ENCODE measurements at places on chromosomes 4 and X. TPM values are rescaled to one million over a fixed set of nuclear protein-coding genes. Genes with fewer than 3 reads are reported as not detected.

DNA sequence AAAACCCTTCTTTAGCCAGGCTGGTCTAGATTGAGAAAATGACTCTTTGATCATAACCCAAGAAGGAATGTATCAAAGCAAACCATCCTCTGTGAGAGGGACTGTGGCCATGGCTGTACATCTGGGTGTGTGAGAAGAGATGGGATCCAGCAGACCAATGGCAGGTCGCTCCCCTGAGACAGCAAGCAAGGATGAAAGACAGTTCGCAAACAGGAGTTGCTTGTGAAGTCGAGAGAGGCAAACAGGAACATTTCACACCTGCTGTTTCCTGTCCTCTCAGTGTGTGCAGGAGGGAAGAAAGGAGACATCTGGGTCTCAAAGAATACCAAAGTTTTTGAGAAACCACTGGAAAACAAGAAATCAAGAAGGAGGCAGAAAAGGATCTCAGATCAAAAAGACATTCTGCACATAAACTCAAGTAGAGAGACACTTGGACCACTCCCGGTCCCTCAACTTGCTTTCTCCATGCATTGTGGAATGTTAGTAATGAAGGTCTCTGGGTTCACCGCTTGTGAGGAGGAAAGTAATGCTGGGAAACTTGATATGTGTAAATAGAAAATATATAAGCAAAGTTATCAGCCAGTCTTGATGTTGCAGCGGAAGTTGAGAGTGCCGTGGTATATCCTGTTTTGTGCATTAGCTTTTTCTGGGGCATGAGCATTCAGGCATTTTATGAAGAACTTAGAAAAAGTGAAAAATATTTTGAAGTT, 327.5 kb downstream of the BMPR1B start:
- no peak overlapping the region for H3K27ac ChIP-seq
- peaks cover 24% of the 10 kb centered on the region for H3K4me1 ChIP-seq
- DNase-seq: no peak
- no peak overlapping the region for H3K4me3 ChIP-seq
- no peaks in the 10 kb centered on the region for H3K36me3 ChIP-seq

UBE2A gene
- total RNA-seq: 50.7 TPM

DNA sequence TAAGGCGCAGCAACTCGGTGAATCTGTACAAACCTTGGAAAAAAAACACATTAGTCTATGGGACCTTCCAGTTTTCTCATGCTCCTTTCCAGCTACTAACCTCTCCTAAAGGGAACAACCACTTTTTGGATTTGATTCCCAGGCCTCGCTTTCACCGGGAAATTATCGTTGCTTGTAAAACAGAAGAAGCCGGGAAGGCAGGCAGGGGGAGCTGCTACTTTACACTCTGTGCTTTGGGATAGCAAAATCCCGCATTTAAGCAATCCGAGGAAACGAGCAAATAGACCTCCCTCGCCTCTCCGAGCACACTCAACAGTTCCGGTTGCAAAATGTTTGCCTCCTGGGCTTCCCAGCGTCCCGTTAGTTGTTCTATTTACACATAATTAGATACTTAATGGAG, 1.2 kb downstream of the CD38 start:
- no peak for DNase-seq
- peak overlapping the region; percentile 11 for H3K27ac ChIP-seq
- no peaks in the 10 kb centered on the region for H3K36me3 ChIP-seq
- peaks cover 5% of the 10 kb centered on the region for H3K4me1 ChIP-seq

LNX1 gene
- 12.6 TPM for total RNA-seq

DNA sequence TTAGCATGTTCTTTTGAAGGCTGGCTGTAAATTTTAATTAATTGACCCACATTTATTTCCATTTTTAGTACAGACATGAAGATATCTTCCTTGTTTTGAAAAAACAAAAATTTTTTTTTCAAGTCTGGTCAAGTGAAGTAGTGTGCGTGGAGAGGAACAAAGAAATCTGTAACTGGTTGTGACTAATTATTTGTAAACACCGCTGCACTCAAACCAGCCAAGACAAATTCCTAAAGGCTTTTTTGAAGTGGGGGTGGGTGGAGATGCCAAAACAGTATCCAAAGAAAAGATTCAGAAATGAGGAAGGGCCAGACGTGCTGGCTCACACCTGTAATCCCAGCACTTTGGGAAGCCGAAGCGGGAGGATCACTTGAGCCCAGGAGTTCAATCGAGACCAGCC, 88.3 kb downstream of the SHROOM2 start:
- no peaks in the 10 kb centered on the region for H3K4me1 ChIP-seq
- H3K27ac ChIP-seq: no peak overlapping the region
- DNase-seq: no peak
- H3K27me3 ChIP-seq: no peaks in the 10 kb centered on the region

GRCh38 chr4:150619042-150619441, 37.1 kb downstream of the MAB21L2 start:
- no peaks in the 10 kb centered on the region for H3K4me1 ChIP-seq
- no peak for DNase-seq
- no peaks in the 10 kb centered on the region for H3K27me3 ChIP-seq
- no peak overlapping the region for H3K27ac ChIP-seq

- H3K4me3 ChIP-seq: peak overlapping the region; percentile 98
- no peak for DNase-seq
- peak overlapping the region; percentile 93 for H3K27ac ChIP-seq
- no peaks in the 10 kb centered on the region for H3K36me3 ChIP-seq
- peaks cover 36% of the 10 kb centered on the region for H3K4me1 ChIP-seq
These were observed 628 bp downstream of the MXD4 start for GRCh38 chr4:2261110-2261852.

GRCh38 chrX:153370293-153371055, 30.7 kb downstream of the PNMA6E start:
- no peaks in the 10 kb centered on the region for H3K36me3 ChIP-seq
- H3K4me3 ChIP-seq: no peak overlapping the region
- no peak for DNase-seq
- no peaks in the 10 kb centered on the region for H3K4me1 ChIP-seq

DNA sequence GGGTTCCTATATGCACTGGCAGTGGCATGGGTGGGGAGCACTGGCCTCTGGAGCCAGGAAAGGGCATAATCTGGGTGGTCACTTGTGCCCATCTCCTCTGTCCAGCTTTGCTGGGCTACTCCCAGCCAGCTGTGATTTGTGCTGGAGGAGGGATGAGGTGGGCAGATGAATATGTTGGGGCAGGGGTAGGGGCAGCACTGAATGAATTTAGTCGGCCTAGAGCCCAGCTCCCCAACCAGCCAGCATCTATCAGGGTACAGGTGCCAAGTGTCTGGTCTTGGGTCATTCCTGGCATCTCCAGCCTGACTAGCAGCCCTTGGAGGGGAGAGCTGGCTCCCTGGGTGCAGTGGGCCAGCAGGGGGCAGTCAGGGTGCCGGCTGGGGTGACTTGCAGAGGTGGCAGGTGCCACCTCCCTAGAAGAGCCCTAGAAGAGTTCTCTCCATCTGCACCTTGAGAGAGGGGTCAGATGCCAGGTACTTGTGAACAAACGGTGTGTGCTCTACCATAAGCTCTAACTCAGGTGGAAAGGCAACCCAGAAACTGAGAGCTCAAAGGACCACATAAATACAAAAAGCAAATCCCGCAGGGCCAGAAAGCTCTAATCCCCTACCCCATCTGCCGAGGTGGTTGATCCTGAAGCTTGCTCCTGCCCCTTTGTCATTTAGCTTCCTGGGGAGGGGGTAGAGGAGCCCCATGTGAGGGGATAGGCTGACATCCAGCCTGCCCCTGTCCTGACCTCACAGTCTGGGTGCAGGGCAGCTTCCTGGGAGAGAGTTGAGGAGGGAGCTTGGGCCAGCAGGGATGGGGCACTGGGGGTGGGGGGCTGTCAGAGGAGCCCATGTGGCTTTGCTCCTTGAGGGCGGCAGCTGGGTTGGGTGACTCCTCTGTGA, 2.2 kb downstream of the SORCS2 start:
- peaks cover 33% of the 10 kb centered on the region for H3K4me1 ChIP-seq
- H3K27me3 ChIP-seq: peaks cover 8% of the 10 kb centered on the region
- H3K36me3 ChIP-seq: no peaks in the 10 kb centered on the region
- no peak overlapping the region for H3K27ac ChIP-seq
- no peak for DNase-seq

DNA sequence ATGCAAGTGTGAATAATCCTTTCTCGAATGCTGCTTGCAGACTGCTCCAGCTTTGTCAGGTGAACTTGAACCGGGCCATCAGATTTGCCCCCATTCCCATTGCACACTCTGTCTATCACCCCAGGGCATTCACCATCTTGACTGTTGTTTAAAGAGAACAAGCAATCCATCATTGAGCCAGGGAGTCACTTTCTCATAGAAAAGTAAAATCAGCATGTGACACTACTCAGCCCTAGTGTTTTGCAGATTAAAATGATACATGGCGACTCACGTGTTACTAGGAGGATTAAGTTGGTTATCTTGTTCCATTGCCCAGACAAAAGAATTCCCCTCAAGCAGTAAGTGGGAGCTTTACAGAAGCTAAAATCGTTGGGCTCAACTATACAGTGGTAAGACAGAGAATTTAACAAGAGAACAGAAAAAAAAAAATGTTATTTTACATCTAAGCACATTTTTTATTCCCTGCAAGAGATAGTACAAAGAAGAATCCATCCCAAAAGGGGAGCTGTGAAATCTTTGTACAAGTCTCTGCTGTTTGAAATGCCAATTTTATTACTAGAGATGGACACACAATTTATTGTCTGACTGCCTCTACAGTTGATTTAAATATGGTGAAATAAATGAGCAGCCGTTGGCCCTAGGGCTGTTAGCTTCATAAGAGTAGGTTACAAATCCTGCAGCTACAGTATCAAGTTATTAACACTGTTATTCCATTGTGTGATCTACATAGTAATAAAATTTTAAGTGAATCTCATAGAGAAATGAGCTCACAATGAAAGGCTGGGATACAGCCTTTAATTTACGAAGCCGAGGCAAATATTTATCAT, 67.5 kb downstream of the NEUROG2 start:
- H3K4me1 ChIP-seq: no peaks in the 10 kb centered on the region
- H3K36me3 ChIP-seq: no peaks in the 10 kb centered on the region
- no peak overlapping the region for H3K27ac ChIP-seq
- no peaks in the 10 kb centered on the region for H3K27me3 ChIP-seq
- DNase-seq: no peak

DNA sequence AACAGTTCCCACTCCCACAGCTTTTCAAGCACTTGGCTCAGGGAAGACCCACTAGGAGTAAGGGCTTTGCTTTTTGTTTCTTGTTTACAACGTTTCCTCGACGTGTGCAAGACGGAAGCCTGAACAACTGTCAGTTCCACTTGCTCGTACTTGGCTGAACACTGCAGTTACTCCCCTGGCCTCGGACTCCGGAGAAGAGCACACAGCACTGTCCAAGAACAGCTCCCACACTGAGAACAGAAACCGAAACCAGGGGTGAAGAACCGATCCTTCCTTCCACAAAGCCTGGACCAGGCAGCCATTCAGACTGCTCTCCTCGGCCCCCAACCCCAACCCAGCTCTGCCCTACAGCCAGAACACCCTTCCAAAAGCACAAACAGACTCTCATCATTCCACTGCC, 25.5 kb downstream of the IRF2 start:
- H3K27ac ChIP-seq: peak overlapping the region; percentile 19
- H3K27me3 ChIP-seq: no peaks in the 10 kb centered on the region
- H3K4me3 ChIP-seq: peak overlapping the region; percentile 58
- no peak for DNase-seq
- peaks cover 51% of the 10 kb centered on the region for H3K4me1 ChIP-seq

- H3K27me3 ChIP-seq: no peaks in the 10 kb centered on the region
- DNase-seq: no peak
- H3K27ac ChIP-seq: no peak overlapping the region
- H3K4me3 ChIP-seq: no peak overlapping the region
- no peaks in the 10 kb centered on the region for H3K4me1 ChIP-seq
- H3K36me3 ChIP-seq: no peaks in the 10 kb centered on the region
These were observed 83.6 kb downstream of the CCNG2 start for GRCh38 chr4:77240469-77241066.

GRCh38 chrX:68424719-68425118, 8.6 kb downstream of the OPHN1 start:
- no peak overlapping the region for H3K4me3 ChIP-seq
- no peaks in the 10 kb centered on the region for H3K36me3 ChIP-seq

DNA sequence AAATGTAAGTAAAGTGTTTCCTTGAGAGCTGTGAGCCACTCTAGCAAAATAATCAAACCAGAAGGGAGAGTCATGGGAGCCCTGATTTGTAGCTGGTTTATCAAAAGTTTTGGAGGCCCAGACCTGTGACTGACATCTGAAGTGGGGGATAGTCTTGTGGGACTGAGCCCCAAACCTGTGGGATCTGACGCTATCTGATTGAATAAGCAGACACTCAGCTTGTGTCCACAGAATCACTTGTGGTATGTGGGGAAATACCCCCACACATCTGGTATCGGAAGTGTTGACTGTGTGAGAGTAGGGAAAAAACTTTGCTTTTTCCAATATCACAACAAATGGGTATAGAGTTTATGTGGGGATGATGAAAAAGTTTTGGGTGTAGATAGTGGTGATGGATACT, 35.4 kb downstream of the FUNDC1 start:
- no peak overlapping the region for H3K4me3 ChIP-seq
- H3K27me3 ChIP-seq: no peaks in the 10 kb centered on the region
- no peak overlapping the region for H3K27ac ChIP-seq
- DNase-seq: no peak
- no peaks in the 10 kb centered on the region for H3K36me3 ChIP-seq

- no peaks in the 10 kb centered on the region for H3K4me1 ChIP-seq
- no peaks in the 10 kb centered on the region for H3K27me3 ChIP-seq
- H3K27ac ChIP-seq: no peak overlapping the region
- no peak for DNase-seq
- no peak overlapping the region for H3K4me3 ChIP-seq
- H3K36me3 ChIP-seq: peaks cover 55% of the 10 kb centered on the region
These were observed 28.2 kb upstream of the CENPU start for GRCh38 chr4:184762100-184762499.

DNA sequence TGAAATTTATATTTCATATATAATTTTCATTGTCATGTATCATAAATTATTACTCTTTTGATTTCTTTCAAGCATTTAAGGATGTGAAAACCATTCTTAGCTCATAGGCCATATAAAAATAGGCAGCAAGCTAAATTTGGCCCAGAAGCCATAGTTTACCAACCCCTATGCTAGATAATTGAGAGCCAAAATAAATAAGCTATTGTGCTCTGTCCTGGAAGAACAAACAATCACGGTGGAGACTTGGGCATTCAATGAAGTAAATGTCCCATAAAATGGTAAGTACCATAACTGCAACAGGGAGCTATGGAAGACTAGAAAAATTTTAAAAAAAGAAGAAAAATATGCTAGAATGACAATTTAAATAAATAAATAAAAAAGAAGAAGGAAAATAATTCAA, 60.9 kb upstream of the PACRGL start:
- H3K36me3 ChIP-seq: no peaks in the 10 kb centered on the region
- DNase-seq: no peak
- H3K4me1 ChIP-seq: peaks cover 11% of the 10 kb centered on the region
- H3K27ac ChIP-seq: no peak overlapping the region
- no peaks in the 10 kb centered on the region for H3K27me3 ChIP-seq

HTRA3 gene
- total RNA-seq: 52.6 TPM

- no peak for DNase-seq
- H3K36me3 ChIP-seq: no peaks in the 10 kb centered on the region
- H3K4me3 ChIP-seq: no peak overlapping the region
- no peak overlapping the region for H3K27ac ChIP-seq
- no peaks in the 10 kb centered on the region for H3K27me3 ChIP-seq
These were observed 15.1 kb upstream of the FGFR3 start for GRCh38 chr4:1777822-1778641.
